CD4-positive, alpha-beta T cell treated with Interleukin-2 at 100 ng/mL for 4 hours (primary cell): ENCODE measurements at places on chromosomes 13 and 19.

DNA sequence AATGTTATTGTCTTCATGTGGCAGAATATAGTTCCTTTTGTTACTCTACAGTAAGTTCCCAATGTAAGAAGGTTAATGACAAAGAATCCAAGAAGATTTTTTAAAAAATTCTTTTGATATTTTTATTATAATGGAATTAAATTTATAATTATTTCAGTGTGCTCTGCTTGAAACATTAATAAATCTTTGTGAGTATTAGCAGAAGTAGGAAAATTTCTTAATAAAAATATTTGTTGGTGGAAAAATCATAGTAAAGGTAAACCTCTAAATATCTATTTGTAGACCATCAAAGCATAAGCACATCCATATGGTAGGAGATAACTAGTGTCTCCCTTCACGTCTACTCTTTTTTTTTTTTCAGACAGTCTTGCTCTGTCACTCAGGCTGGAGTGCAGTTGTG lies 4.3 kb downstream of the CSNK1A1L start:
- no peak for DNase-seq

- no peak for DNase-seq
Observed at GRCh38 chr19:38596057-38596981, 21.4 kb downstream of the MAP4K1 start.

DNA sequence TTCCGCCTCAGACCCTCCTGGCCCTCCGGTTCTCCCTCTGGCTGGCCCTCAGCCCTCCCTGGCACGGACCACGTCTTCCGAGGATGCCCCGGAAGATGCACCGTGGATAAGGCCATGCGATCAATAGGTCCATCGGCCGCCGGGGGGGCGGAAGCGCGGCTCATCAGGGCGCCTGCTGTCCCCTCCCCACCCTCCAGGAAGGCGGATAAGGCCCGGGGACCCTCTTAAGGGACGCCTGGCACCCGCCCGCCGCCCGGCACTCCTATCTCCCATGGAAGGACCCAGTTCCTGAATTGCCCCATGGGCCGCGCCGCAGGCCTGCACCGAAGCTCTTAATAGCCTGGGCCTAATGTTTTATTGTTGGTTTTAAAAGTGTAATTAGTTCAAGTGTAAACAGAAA lies 46.2 kb upstream of the TCF3 start:
- DNase-seq: no peak

DNA sequence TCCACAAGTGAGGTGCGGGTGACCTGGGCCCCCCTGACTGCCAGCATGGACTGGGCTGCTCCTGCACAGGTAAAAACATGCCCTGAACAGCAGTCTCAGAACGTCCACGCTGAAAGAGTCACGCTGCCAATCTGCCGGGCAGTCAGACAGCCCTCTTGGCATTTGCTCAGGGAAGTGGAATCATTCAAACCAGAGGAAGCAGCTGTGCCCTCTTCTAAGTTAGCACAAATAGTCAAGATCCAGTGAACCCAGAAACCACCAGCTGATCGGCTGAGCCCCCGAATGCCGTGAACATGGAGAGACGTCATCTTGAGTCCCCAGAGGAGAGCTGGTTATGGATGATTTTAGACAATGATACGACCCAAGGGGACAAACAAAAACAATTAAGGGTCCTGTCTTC lies 34.4 kb downstream of the KLF2 start:
- no peak for DNase-seq

DNA sequence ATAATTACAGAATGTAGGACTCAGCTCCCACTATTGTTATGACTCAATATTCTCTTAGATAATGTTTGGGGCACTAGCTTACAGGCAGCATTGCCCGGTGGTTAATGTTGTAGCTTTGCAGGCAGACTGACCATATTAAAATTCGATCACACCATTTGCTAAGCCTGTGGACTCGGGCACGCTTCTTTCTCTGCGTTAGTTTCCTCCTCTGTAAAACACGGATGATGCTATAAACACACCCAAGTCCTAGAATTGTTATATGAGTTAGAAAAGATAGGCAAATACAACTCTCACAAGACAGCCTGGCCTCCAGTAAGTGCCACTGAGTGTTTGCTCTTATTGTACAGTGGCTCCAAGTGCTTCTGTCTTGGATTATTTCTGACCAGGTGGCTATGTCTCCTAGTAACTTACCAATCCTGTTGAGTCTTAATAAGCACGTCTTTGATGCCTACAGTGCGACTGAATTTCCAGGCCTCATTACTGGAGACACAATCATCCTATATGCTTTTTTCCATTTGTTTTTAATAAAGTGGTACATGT lies 50.0 kb upstream of the ALOX5AP start:
- no peak for DNase-seq

DNA sequence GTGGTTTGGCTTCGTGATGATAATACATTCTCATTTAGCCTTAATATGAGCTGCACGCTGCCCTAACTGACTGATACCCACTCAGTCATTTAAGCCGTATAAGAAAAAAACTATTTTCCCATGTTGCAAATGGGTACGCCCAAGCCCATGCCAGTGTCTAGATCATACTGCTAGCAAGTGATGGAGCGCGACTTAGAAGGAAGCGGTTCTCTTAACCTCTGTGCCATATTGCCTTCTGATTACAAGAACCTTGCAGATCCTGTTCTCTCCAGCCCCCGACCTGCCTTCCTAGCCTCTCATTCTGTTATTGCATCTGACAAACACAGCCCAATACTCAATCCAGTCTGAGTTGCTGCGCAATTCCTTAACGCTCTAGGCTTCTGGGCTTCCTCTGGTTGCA lies 603 bp downstream of the GPALPP1 start:
- DNase-seq: no peak

DNA sequence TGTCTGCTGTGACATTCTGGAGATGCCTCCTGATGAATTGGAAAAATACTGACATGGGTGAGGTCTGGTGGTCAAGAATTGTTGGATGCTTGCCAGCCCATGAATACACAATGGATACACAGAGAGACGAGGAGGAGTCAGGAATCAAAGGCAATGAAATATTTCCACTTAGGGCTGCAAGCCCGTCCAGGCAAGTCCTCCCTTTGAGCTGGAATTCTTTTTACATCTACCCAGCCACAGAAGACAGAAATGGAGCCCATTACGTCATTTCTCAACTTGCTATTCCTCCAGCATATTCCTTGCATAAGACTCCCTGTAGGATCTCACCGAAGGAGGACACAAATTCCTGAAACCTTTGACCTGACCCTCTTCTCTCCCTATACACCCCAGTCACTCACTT lies 15.7 kb upstream of the IGFL4 start:
- no peak for DNase-seq

GRCh38 chr13:99605420-99606323 lies 104.4 kb downstream of the TM9SF2 start:
- peak; percentile 54 for DNase-seq

DNA sequence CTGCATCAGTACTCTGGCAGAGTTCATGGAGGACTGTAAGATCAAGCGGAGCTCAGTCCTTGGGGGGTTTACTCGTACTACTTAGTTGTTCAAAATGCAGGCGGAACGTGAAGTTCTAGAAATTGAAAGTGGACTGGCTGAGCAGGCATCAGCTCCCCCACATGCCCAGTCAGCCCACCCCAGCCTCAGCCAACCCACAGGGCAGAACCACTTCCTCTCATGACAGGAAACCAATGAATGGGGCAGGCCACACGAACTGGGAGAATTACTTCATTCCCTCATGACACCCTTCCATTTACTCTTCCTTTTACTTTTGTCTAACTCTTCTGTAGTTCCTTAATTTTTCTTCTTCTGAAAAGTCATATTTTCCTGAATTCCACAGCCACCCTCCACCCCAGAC lies 71.9 kb downstream of the FLT1 start:
- no peak for DNase-seq

- no peak for DNase-seq
Observed at GRCh38 chr13:44362394-44363040, 11.1 kb upstream of the SERP2 start.

- peak; percentile 70 for DNase-seq
Observed at GRCh38 chr13:41222259-41222852, 28.0 kb upstream of the KBTBD7 start.

DNA sequence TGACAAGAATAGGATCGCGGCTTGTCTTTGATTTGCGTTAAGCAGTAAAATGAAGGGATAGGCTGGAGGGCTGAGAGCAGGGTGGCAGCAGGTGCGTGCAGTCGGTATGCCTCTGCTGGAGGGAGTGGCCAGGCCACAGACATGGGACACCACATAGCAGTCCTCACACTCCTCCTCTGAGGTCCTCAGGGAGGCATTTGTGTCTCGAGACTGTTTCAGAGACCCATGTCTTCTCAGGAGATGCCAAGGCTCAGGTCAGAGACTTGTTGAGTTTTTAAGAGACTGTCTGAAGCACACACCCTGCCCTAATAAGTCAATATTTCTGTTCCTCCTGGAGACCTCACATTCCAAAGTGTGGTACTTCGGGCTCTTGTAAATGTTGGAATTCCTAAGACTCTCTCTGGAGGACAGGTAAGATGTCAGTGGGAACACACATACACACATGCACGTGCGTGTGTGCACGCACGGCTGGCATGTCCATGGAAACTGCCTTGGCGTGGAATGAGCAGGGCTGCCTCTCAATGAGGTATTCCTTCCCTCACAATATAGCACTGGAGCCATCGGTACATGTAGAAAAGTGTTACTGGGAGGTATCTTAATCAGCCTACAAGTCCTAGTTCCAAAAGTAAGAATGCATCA lies 46.4 kb downstream of the COL4A2 start:
- no peak for DNase-seq

GRCh38 chr13:98393873-98394272 lies 183.0 kb downstream of the STK24 start:
- no peak for DNase-seq

GRCh38 chr13:23509781-23510543 lies 60.2 kb upstream of the TNFRSF19 start:
- no peak for DNase-seq
